ENCODE measurements at places on chromosomes 2 and 18.

GRCh38 chr18:78736015-78736690 lies 243.5 kb upstream of the SALL3 start:
- DNase-seq: no peak

DNA sequence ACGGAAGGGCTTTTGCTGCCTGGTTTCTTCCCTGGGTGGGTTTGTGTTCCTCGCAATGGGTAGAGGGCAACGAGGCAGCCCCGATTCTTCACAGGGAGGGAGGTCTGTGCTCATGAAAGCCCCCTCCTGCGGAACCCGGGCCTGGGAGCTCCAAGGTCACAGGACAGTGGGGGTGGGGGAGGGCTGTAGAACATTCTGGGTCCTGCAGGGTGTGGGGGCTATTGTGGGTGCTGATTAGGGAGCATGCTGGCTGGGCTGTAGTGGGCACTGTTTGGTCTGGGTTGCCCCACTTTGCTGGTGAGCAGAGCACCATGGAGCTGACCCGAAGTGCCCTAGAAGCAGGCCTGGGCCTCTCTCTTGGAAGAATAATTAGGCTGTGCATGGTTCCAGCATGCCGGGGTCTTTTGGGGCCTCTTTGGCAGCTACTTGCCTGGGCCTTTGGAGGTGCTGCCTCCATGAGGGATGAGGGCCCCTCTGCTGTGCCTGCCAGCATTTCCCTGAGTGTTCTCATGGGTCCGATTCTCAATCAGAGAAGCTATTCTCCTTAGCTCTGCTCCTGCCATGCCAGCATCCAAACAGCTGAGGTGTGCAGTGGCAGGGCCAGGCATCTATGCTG lies 232.2 kb upstream of the HS6ST1 start:
- no peak for DNase-seq

DNA sequence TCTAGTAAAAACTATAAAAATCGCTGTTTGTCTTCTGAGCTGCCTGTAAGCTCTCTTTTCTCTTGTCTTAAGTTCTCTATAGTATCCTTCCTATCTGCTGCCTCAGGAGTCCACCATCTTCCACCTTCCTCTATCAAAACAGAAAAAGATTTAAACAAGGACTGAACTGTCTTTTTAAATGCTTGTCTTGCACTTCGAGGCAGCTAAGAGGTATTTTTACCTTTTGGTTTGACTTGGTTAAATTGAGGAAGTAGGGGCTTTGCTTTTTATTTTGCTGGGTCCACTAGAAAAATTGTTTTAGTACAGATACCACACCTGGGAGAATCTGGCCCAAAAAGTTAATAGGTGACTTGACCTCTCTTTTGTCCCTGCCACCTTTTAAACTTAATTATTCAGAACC lies 12.2 kb downstream of the SESTD1 start:
- no peak for DNase-seq

DNA sequence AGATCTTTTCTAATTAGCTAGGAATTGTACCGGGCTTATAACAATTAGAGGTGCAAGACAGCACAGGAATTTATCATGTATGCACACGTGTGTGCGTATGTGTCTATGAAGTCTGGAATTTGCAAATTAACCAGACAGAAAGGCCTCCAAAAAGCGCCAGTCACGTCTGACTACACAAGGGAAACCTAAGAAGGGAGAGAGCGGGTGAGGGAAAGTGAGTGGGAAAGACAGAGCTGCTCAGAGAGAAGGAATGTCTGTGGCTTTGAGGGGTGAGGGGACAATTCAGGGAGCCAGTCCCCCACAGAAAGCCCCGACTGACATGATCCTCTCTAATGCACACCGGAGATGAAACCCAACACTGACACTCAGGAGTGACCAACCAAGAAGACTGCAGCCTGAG lies 197.7 kb upstream of the SH3BP4 start:
- no peak for DNase-seq

DNA sequence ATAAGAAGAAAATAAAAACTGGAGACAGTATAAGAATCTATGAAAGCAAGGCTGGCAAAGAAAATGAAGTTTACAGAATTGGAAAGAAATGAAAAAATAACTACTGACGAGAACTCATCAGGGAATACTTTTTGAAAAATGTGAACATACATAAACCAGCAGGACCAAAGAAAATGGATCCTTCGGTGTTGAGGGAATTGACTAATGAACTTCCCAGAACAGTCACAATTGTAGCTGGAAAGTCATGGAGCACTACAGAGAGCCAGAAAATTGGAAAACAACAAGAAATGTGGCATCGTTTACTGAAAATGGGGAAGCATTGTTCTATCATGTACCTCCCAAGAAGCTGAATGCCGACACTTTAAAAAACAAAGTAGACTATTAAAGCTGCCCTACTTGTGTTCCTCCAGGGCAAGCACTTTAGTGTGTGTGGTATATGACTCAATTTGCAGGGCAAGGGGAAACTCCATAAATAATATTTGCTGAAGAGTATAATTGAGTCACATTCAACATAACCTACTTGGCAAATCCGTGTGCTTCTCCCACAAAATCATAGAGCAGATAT lies 1221.6 kb upstream of the NRXN1 start:
- DNase-seq: no peak

DNA sequence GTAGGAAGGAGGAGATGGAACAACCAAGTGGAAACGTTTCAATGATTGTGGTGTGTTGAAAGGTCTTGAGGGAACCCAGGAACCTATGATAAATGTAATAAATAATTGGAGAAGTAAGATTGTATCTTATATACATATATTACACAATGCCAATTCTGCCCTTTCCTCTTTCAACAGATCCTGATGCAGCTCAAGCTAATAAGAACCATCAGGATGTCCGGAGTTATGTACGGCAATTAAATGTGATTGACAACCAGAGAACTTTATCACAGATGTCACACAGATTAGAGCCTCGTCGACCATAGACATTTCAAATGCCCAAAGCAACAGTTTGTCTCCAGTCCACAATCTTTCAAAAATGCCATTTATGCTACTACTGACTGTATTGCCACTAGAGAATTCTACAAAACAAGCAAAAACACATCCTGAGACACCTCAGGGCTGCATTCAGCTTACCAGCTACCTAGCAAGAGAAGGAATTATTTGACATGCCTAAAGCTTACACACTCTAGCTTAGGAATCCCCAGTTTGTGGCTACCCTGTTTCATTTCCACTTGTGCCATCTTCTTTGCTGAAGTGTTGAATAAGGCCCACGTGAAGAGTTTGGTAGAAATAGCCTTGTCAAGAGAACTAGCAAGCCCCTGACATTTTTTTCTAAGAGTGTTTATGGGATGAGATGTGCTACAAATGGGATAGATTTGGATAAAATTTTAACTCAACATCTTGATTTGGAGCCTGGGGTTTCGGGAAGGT lies 24.0 kb upstream of the MAP3K20 start:
- no peak for DNase-seq

DNA sequence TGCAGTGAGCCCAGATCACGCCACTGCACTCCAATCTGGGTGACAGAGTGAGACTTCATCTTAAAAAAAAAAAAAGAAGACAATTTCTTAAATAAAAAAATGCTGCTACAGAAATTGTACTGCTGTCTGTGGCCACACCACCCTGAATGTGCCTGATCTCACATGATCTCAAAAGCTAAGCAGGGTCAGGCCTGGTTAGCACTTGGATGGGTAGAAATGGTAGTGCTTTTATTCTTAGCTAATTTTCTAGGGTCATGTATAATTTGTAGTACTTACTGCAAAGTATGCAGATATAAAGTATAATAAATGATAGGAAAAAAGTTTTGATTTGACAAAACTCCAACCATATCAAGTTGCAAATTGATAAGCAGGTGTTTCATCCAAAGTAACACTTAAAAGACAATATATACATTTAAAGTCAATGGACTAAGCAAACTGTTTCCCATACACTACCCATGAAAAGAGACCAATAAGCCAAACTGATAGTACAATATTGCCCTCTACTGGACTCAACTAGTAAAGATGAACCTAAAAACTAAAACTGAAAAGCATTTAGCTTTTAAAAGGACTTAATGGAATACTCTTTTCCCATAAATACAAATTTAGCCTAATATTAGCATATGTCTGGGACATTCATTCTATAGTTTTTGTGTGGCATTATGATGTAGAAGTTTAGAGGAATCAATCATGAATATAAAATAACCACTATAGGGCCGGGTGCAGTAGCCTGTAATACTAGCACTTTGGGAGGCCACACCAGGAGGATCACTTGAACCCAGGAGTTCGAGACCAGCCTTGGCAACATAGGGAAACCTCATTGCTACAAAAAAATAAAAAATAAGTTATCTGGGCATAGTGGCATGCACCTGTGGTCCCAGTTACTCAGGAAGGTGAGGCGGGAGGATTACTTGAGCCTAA lies 18.6 kb upstream of the PEX13 start:
- DNase-seq: peak; percentile 67

DNA sequence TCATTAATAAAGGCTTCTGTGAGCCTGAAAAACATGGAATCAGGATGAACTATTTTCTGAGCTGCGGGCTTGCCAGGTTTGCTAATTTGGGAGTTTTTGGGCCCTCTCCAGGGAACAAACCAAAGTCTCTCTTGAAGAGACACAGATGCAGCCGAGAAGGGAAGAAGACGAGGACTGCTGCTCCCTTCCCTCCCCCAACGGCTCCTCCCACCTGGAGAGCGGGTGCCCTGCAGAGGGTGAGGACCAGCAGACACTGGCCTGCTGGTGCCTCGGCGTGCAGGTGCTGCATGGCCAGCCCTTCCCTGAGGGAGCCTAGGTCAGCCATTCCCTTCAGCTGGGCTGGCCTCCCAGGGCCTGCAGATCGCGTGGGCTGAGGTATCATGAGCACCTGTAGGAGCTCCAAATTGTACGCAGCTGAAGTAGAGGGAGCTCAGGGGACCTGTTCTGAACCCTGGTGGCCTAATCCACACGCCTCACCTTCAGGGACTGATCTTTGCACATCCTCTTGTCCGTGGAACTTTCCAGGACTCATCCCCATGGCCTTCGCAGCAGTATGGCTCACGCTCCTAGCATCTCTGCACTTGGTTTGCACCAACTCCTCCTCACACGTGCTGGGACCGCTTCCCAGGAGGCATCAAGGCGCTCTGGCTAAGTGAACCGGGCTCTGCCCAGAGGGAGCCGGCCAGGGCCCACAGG lies 19.5 kb downstream of the EMX1 start:
- DNase-seq: no peak

DNA sequence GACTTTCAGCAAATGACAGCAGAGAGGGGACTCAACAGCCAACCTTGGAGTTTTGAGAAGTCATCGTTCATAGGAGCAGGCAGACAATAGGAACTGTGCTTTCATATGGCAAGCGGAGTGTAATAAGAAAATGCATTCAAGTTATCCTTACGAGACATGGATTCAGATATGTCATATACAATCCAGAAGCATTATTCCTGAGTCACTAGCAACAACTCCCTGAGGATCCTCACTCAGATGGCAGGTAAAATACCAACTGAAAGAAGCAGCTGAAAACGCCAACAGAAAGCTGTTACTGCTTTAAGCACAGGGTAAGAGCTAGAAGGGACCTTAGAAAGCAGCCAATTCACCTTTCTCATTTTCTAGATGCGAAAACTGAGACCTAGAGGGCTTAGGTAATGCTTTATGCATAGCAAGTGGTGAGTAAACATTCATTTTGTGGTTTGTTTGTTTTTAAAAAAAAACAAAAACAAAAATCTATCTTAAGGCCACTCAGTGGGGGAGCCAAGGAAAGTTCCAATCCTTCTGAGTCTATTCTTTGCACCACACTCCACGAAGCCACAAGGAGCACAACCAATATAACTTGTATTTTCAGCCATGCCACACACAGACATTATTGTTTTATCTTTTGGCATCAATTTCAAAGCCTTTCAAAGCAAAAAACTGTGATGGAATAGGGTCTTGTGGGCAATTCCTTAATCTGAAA lies 89.1 kb upstream of the RIOK3 start:
- no peak for DNase-seq

- no peak for DNase-seq
These were observed 5.2 kb downstream of the STARD7 start for GRCh38 chr2:96203130-96204028.

DNA sequence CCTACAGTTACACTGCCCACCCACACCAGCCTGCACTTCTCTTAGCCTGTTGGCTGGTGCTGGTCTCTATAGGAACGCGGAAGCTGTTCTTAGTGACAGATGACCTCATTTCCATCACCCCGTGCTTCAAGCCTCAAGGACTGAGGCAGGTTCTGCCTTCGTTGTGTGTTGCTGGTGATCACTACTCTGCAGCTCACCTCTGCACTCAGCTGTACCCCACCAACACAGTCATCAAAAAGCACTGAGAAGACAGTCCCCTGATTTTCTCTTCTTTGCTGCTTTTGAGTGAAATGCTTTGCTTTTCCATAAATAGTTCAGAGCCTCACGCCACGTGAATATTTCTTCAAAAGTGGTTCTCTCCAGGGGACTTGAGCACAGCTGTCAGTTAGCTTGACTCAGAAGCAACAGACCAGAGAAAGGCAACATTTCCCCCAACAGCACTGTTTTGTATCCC lies 225.7 kb upstream of the CCDC150 start:
- no peak for DNase-seq

- DNase-seq: no peak
These were observed 762 bp downstream of the YIPF4 start for GRCh38 chr2:32278478-32278853.

DNA sequence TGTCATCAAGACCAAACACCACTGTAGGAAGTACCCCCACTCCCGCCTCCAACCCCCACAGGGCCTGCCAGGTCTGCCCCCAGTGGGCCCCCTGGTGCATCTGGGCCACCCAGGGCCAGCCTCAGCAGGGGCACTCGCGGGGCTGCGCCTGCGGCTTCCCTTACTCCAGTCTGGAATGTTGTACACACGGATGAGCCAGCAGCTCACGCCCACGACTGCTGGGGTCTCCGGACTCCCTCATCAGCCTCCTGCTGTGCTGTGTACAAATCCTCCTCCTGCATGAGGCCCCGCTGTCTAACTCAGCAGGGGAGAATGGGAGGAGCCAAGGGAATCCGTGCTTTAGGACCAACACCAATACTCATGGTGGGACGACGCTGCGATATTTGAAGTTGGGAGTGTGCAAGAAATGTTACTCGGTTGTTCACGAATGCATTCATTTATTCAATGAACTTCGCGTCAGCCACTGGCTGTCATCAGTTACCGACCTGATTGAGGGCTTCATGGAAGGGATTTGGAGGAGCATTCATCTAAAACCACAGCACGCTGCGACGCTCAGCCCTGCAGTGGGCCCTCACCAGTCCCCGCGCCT lies 654 bp upstream of the ASB1 start:
- no peak for DNase-seq

DNA sequence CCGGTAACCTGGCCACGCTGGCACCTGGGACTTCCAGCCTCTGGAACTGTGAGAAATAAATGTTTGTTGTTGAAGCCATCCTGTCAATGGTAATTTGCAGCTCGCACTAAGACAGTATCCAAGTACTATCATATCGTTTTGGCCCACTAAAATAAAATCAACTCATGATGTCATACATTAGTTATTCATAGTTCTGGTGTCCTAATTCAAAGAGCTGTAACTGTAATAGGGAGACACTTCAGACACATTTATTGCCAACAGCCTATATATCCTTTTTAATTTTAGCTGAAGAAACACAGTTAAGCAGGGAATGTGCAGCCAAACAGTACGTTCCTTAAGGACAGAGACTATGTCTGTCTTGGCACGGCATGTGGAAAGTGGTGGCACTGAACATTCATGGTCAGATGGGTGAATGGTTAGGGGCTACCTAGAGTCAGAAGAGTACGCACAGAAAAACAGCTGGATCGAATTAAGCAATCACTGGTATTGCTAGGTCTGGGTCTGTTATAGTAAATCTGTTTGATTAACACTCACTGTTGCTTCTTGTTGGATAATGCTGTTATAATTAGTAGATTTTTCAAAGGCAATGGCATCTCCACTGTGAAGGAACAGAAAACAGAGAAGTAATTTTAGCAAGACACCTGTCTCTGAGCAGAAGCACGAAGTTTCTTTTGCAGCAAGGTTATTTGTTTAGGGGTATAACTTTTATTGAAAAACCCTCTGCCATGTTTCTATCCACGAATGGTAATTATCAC lies 41.3 kb upstream of the CREG2 start:
- no peak for DNase-seq
